ENCODE measurements at places on chromosomes 16 and 17. TPM values are rescaled to one million over a fixed set of nuclear protein-coding genes. Genes with fewer than 3 reads are reported as not detected.

CETP gene
- 11.7 TPM for polyA plus RNA-seq

PIPOX gene
- polyA plus RNA-seq: 9.5 TPM

MT1G gene
- polyA plus RNA-seq: 90.7 TPM

KRTAP4-3 gene
- not detected for polyA plus RNA-seq

CCL17 gene
- 0.19 TPM for polyA plus RNA-seq

RHBDL1 gene
- 2.5 TPM for polyA plus RNA-seq

PLA2G10 gene
- polyA plus RNA-seq: 0.77 TPM

TBX6 gene
- polyA plus RNA-seq: 1.1 TPM

CCL14 gene
- 12.9 TPM for polyA plus RNA-seq

CLEC19A gene
- polyA plus RNA-seq: 0.27 TPM

B3GNT9 gene
- 8.9 TPM for polyA plus RNA-seq

CEMP1 gene
- 4.1 TPM for polyA plus RNA-seq

ZNF385C gene
- 8.7 TPM for polyA plus RNA-seq

RAB37 gene
- 5.3 TPM for polyA plus RNA-seq

ADAD2 gene
- not detected for polyA plus RNA-seq

CMTM4 gene
- polyA plus RNA-seq: 70.8 TPM

KRTAP1-5 gene
- polyA plus RNA-seq: not detected

TOX3 gene
- 32.5 TPM for polyA plus RNA-seq

POLR3K gene
- polyA plus RNA-seq: 12.5 TPM

KRT27 gene
- not detected for polyA plus RNA-seq

PRAC2 gene
- not detected for polyA plus RNA-seq

CNEP1R1 gene
- 34.0 TPM for polyA plus RNA-seq

All from renal cortex interstitium (tissue), 15 donors.